Cardiac fibroblast (primary cell): ENCODE measurements at places on chromosomes 5 and 9.
A peak's percentile ranks its signal among the peaks of the same experiment; 100 is the strongest.

DNA sequence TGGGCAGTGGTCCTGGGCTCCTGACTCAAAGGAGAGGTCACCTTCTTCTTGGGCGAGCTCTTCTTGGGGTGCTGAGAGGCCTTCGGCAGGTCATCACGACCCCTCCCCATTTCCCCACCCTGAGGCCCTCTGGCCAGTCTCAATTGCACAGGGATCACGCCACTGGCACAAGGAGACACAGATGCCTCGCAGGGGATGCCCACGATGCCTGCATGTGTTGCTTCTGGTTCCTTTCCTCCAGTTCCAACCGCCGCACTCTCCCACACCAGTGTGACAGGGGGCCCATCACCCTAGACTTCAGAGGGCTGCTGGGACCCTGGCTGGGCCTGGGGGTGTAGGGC is 1.3 kb downstream of the CEL start:
- DNase-seq: no peak

DNA sequence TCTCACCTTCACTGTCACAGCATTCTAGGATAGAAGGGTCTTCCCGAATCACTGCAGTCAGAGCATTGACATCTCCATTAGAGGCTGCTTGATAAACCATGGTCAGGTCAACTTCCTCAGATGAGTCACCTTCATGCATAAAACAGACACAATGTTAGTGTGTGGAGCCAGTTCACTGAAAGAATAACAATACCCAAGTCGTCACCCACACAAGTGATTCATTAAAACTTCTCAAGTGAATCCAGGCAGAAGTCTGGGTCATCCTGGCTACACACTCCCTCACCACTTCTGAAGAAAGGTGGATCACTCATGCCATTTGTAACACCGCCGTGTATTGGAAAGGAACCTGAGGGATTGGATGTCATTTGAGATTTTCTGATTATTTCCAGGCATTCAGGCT is 49.6 kb downstream of the ANKRD55 start:
- DNase-seq: peak; percentile 80

- no peak for DNase-seq
These were observed 222.6 kb downstream of the SNX18 start for GRCh38 chr5:54740141-54740540.

DNA sequence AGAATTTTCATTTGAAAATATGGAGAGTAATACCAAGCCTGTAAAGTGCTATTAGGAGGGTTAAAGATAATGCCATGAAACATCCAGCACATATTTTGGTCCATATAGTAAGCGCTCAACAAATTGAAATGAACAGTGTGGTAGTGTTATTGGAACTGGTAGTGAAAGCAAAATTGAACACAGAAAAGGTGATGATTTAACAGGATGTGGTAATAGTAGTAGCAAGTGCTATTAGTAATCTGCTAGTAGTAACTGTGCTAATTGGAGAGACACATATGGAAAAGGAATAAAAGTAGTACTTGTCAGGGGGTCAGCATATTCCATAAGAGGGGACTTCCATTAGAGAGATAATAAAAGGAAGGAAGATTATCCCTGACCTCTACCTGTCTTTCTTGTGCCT is 187.3 kb downstream of the HTR1A start:
- DNase-seq: no peak

DNA sequence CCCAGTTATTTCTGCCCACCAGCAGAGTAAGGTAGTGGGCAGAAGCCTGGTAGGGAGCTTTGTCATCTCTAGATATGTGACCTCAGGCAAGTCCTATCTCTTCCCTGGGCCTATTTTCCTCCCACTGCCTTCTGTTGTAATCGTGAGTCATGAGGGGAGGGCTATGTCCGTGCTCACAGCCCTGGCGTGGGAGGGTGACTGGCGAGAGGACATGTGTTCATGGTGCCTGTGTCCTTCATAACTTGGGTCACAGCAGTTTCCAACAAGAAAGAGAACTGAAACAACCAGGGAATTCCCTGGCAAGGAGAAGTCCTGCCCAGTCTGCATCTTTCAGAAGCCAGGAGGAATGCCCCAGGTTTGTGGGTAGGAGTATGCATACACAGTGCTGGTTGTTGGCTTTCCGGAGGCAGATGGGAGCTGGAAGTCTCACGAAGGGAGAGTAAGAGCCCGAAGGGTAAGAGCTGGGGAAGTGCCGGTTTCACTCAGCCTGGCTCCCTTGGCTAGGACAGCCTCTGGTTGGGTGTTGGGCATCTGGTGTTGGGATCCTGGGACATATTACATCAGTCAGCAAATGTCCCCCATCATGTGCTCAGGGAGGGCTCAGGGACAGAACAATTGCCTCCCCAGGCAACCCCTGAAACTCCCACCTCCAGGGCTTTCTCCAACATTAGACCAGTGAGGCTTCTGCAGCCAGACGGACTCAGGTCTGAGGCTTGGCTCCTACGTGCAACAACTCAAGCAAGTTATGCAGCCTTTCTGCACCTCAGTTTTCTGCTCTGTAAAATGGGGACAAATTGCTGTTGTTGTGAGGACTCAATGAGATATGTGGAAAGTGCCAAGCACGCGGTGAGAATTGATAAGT is 4.3 kb upstream of the TIFAB start:
- DNase-seq: peak; percentile 89

DNA sequence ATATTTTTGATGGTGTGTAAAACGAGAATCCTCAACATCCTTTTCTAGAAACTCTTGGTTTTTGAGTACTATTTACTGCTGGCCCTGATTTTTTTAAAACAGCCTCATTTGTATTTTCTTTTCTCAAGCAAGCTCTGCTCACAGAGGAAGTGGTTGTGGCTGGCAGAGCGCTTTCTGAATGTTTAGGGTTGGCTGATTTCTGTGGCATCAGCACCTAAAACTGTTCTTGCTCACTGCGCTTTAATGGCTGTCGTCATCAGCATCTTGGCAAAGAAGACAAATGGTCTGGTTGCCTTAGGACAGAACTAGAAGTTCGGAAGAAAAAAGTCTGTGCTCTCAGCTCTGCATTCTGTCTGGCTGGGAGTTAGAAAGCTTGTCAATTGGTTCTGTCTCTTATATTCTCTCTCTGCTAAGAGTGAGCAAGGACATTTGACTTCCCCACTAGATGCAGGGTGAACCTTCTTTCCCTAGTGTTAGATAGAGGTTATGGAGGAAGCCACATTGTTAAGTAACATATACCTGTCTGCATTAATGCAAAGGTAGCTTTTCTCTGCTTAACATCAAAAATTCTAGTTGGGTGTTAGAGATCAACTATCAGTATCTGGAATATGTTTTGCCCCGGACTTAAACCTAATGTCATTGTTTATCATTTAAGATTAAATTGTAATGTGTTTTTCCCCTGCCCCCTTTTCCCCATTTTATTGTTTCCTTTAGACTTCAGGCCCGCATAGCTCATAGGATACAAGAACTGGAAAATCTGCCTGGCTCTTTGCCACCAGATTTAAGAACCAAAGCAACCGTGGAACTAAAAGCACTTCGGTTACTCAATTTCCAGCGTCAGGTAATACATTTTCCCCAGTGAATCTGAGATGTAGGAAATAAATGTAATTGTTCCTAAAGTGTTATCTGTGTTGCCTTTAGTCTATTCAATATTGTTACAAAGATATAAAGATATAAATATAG is 39.0 kb downstream of the SMARCA2 start:
- DNase-seq: peak; percentile 51

- DNase-seq: peak; percentile 51
These were observed 45.9 kb downstream of the RGS3 start for GRCh38 chr9:113509463-113509862.

GRCh38 chr9:97923529-97924108 is 1.3 kb upstream of the TRMO start:
- peak; percentile 88 for DNase-seq

- no peak for DNase-seq
These were observed 4.9 kb upstream of the CCNG1 start for GRCh38 chr5:163432544-163432943.

DNA sequence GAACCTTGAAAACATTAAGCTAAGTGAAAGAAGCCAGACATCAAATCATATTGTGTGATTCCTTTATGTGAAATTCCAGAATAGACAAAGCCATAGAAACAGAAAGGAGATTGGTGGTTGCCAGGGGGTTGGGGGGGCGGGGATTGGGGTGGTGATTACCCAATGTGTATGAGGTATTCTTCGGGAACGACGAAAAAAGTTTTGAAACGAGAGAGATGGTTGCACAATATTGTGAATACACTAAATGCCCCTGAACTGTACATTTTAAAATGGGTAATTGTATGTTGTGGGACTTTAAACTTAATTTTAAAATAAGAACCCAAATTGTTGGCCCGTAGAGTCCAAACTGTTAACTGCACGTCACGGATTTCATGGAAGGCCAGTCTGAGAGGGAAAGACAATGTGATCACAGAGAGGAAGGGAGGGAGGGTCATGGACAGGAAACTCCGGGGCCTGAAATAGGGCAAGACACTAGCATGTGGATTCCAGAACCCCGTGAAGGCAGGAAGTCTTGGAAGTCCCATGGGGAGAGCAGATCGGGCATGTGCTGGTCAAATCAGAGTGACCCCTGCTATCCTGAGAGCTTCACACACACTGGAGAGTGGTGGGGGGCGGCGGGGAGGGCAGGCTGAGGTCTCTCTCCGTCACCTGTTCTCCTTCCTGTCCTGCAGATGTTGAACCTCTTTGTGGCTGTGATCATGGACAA is 218.4 kb downstream of the CACNA1B start:
- DNase-seq: no peak
